ENCODE measurements at places on chromosomes 11 and 22. TPM values are rescaled to one million over a fixed set of nuclear protein-coding genes. Genes with fewer than 3 reads are reported as not detected.
A peak's percentile ranks its signal among the peaks of the same experiment; 100 is the strongest.

DNA sequence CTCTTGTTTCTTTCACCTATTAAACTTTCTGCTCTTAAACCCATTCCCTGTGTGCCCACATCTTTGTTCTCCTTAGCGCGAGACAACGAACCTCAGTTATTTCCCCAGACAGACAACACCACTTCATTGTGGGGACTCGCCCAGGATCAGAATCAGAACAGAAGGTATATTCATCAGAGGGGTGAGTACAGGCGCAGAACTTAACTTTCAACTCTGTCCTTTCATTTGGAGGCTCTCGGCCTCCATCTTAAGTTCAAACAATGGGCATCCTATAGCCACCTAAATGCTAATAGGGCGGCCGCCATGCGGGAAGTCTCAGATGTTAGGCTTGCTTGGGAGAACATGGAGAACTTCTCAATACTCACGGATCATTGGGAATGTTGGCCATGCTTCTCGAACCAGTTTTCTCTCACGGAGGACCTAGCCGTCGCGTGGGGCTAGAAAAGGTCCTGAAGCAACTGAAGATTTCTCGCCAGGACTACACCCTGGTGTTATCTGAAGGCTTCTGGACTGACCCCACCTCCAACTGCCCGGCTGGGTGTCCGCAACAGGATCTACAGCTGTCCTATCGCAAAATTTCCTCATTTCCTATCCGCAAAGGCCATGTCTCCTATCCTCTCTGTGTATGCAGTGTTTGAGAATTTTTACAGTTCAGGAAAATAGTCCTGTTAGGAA, 13.4 kb upstream of the HYLS1 start:
- no peak for DNase-seq

GRCh38 chr22:44449061-44449682, 48.9 kb downstream of the RTL6 start:
- DNase-seq, result peak; percentile 69

GRCh38 chr11:30046578-30046945, 29.7 kb upstream of the KCNA4 start:
- no peak for DNase-seq

DNA sequence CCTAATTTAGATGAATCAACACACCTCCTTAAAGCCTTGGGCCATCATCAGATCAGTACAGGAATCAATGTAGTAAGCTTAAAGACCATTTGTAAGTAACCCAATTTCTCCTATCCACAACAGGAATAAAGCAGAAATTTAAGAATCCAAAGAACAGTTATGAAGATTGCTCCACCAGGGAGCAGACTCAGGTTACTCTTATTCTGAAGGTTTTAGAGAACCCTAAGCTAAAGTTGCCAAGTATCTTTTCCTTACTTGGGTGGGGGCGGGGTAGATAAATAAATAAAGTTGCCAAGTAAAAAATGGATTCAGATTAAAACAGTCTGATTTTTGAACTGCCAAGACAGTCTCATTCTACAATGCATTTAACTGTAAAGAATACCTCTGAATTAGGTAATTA, 18.1 kb downstream of the CKAP5 start:
- DNase-seq, result no peak

DNA sequence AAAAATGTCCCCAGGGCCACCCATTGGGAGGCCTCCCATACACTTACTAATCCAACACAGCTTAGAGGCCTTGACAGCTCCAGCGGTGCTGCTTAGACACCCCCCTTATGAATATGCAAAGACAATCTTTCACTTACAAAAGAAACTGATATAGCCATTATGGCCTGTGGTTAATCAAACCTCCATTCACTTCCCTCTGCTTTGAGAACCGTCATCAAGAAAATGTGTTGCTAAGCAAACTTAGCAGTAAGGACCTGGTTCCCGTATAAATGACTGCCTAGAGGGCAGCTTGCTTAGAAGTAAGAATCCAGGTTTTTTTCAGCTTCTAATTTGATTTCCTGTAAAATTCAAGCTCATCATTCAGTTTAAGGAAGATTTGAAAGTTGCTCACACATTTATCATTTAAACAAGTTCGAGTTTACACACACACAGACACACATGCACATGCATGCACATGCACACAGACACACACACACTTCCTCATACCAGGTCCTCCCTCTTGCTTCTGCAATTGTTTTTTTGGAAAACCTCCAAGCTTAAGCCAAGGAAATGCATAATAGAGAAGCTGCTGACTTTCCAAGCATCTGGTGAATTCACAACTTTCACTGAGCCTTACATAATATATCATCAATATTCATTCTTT, 137.7 kb upstream of the BLID start:
- no peak for DNase-seq

- DNase-seq, result peak; percentile 73
Measured at GRCh38 chr22:47201996-47202818, 439.8 kb downstream of the TBC1D22A start.

GRCh38 chr22:25448435-25449051, 115.9 kb upstream of the GRK3 start:
- no peak for DNase-seq

DNA sequence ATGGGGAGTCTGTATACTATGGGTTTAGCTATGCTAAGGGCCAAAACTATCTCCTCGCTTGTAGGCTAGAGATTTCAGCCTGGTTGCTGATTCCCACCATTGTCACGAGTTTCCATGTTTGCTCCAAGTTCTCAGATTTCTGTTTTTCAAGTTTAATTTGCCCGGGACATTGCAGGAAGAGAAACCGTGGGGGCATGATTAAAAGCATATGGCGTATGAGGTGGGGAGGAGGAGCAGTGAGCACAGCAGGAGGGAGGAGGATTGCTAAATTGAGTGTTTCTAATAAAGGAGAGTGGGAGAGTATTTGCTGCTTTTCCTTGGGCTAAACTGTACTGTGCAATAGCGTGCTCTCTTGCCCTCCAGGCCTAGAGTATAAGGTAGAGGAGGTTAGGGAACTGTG, 558.4 kb downstream of the METTL15 start:
- no peak for DNase-seq

DNA sequence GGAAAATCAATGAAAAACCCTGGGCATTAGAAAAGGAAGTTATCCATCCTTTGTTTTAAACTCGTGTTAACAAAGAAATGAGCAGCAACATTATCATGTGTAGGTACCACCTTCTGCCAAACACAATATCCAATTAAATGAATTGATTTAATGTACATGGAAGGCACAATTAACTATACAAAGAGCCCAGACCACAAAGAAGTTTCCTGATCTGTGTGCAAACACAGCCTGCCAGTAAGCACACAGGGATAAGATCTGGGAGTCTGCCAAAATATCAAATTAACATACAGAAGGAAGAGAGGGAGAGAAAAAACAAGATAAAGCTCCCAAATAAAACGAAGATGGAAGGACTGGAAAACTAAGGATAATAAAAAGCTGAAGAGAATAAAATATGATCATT, 54.1 kb upstream of the SLC25A1 start:
- no peak for DNase-seq

DNA sequence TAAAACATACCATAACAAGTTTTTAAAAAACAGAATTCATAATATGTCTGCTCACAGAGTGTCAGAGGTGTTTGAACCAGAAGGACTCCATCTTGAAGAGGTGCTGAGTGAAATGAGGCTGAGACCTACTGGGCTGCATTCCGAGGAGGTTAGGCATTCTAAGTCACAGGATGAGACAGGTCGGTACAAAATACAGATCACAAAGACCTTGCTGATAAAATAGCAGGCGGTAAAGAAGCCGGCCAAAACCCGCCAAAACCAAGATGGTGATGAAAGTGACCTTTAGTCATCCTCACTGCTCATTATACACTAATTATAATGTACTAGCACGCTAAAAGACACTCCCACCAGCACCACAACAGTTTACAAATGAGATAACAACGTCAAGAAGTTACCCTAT, 116.4 kb downstream of the ARHGAP32 start:
- DNase-seq, result no peak

- DNase-seq, result no peak
Measured at GRCh38 chr11:37968148-37968547, 1370.1 kb upstream of the RAG2 start.

DNA sequence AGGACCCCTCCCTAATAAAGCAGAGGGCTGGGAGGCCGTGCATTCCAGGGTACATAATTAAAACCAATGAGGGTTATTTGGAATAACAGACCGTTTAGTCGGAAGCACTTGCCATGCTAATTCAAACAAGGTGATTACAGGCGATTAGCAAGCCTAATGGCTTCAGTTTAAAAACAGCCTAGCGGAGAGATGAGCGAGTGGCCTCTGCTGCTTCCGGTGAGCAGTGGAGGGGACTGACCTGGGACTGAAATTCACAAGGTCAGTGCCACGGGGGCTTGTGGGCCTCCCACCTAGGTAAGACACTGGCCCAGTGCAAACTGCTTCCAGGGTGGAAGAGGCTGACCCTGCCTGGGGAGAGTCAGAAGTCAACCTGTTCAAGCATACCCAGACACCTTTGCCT, 56.8 kb upstream of the ALX4 start:
- no peak for DNase-seq

- no peak for DNase-seq
Measured at GRCh38 chr11:83127310-83127637, 29.7 kb upstream of the PCF11 start.

DNA sequence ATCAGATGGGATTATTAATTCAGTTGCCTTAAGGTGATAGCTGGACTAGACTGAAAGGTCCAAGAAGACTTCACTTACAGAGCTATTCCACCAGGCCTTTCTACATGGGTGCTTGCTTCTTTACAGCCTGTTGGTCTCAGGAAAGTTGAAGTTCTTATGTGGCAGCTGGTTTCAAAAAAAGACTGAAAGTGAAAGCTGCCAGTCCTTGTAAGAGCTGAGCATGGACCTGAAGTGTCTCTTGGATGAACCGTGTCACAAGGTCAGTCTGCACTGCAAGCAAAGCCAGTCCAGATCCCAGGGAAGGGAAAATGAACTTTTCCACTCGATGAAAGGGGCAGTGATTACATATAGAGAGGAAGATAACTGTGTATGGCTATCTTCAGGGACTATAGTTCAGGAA, 201.5 kb upstream of the LUZP2 start:
- DNase-seq, result no peak

GRCh38 chr22:33591946-33592345, 328.3 kb downstream of the LARGE1 start:
- peak; percentile 19 for DNase-seq

- no peak for DNase-seq
Measured at GRCh38 chr11:62555464-62556107, 9.0 kb upstream of the AHNAK start.

GRCh38 chr11:20363500-20364340, at the start of gene HTATIP2:
Gene HTATIP2, plus strand, starts transcription at chr11:20363714. Its CDS starts 524 bp downstream, at chr11:20364238.
- peak; percentile 89 for DNase-seq

- DNase-seq, result peak; percentile 27
Measured at GRCh38 chr11:73262851-73263495, 9.2 kb upstream of the P2RY6 start.

GRCh38 chr11:106724293-106724892, 293.9 kb downstream of the GUCY1A2 start:
- DNase-seq, result no peak

GRCh38 chr22:29344137-29344536, 28.6 kb upstream of the RASL10A start:
- DNase-seq, result no peak

- DNase-seq, result peak; percentile 82
Measured at GRCh38 chr22:33832558-33833151, 87.6 kb downstream of the LARGE1 start.

DNA sequence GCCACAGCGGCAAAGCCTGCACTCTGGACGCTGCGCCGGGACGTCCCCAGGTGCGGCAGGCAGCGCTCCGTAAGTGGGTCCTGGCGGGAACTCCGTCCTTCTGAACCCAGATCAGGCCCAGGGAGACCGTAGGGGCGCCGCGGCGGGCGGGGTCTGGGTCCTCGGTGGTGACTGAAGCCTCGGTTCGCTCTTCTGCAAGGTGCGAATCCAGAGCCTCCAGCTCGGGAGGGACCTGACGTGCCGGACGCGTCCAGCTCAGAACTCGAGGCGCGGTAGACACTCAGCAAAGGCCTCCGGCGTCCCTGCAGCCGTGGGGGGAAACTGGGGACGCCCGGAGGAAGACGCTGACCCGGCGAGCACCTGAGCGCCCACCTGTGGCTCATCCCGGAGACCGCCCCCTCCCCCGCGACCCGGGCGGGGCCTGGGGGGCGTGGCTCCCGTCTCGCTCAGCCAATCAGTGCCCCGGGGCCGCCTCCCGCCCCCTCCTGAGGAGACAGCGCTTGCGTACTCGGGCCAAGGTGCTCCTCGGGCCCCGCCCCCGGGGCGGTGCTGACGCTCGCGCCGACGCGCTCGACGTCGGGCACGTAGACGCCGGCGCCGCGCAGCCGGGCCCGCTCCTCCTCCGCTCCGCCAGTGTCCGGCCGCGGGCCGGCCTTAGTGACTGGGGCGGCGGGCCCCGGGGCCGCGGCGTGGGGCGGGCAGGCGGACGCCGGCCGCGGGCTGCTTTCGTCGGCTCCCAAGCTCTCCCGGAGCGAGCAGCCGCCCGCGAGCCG, at the start of gene PPFIA1:
Gene PPFIA1 (plus strand): TSS at position 587 of the 773 bp plus-strand sequence. CDS start 1,483 bp downstream, outside the sequence.
- DNase-seq, result peak; percentile 98

- no peak for DNase-seq
Measured at GRCh38 chr11:121665206-121665838, 212.6 kb upstream of the SORL1-AS1 start.

DNA sequence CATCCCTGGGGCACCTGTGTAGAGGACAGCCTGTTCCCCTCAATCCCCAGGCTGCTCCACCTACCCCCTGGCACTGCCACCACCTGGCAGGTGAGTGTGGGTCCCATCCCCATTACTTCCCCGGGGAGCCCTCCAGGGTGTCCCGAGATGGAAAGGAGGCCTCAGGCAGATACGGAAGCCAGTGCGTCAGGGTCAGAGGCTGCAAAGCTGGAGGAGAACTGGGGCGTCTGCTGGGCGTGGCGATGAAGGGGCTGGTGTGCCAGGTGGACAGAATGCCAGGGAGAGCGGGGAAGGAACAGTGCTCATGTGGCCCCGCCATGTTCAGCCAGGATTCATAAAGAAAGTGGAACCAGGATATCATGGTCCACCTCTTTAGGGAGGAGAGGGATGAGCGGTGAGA, 7.8 kb downstream of the YPEL1 start:
- no peak for DNase-seq

The NLRP10 gene
- not detected for total RNA-seq

The TEX12 gene
- 0.32 TPM for total RNA-seq

The OR8A1 gene
- total RNA-seq, result not detected

The CRYBB3 gene
- total RNA-seq, result not detected

The CRYBA4 gene
- total RNA-seq, result not detected

The TAF6L gene
- total RNA-seq, result 9.7 TPM

The HPX gene
- 0.27 TPM for total RNA-seq

The RIMBP3C gene
- total RNA-seq, result 0.08 TPM

The SYT7 gene
- 9.3 TPM for total RNA-seq

Data from cardiac septum (tissue), 1 donor.